CD4-positive, alpha-beta T cell (primary cell): ENCODE measurements at places on chromosomes 5 and 9.

DNA sequence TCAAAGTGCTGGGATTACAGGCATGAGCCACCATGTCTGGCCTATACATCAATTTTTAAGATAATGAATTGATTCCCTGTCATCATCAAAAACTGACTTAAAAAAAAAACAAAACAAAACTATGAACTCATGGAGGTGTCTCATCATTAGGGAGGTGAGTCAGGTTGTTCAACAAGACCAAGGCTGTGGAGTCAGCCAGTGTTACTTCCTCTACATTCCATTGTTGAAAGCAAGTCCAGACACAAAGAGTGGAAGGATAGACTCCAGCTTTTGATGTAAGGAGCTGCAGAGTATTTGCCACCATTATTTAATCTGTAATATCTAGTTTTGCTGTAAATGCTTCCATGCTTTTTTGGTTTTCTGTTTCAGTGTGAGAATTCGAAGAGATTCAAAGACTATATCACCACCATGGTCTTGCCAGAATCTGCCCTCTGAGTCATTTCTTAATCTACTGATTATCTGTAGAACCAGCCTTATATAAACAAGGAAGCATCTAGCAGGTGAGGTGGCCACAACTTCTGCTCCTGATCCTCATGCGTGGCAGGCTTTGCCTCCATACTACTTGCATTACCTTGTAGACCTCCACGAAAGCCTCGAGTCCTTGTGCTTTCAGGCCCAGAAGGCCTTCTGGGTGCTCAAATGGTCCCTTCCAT, 156.1 kb downstream of the FGF1 start:
- no peak for DNase-seq

DNA sequence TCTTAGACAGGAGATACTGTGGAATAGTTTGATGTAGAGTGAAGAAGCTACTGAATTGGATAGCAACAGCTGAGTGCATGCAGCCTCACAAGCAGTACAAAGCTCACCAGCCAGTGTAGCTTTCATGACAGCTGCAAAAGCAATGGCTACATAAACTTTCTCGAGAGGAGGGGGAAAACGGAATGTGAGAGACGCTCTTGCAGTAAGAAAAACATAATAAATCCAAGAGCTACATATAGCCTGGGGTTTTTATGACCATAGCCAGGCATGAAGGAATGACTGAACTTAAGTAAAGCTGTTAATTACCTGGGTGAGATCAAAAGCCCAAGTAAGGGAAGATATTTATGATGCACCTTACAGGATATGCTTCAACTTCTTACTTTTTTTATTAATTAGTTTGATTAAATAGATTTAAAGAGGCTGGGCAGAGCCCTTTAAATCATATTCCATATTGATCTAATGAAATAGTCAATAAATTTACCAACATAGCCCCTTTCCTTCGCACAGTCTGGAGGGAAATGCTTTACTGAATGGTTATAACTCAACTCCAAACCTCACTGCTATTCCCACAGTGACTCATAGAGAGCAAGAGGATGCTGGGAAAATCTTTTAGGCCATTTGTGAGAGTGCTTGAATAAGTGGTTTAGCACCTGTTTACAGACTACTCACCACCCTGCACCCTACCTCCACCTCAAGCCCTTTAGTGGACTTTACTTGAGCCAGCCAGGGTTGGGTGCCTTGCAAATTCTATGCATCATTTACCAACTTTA, 407.2 kb upstream of the CLINT1 start:
- no peak for DNase-seq

- no peak for DNase-seq
Measured at GRCh38 chr5:171272996-171273970, 35.8 kb upstream of the TLX3 start.

DNA sequence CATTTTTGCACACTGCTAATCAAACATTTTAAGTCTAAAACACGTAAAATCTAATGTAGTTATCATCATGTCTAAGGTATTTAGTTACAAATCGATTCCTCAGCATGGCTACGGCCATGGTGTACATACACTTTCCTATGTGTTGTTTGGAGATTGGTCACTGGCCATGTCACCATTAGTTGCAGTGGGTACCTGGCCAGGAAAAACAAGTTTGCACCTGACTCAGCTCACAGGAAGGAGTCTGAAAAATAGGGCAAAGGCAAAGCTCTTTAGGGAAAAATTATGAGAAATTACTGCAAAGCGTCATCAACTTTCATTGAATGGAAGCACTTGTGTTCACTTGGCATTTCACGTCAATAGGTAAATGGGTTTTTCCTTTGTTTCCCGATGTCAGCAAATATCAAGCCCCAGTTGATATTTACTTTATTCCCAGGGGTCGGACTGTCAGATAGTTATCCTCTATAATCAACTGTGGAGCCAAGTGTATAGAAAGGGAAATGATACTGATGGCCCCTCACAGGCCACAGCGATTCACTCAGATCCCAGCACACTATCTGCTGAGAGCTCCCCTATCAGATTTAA, 626.0 kb upstream of the ADAMTS16 start:
- DNase-seq = no peak

DNA sequence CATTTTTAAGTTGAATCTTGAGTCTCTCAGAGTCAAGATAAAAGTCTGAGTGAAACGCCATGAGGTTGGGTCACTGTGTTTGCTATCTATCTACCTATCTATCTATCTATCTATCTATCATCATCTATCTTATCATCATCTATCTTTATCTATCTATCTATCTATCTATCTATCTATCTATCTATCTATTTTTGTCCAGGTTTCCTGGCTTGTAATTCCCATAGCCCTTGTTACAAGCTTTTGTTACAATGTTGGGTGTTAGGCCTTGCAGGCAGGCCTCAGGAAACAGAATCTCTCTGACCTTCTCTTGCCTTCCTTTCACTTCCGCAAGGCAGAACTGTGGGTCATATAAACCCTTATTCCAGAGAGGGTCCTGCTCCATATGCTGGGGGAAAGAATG, 12.6 kb upstream of the KIAA1958 start:
- DNase-seq = no peak

- no peak for DNase-seq
Measured at GRCh38 chr9:133117271-133118178, 3.5 kb downstream of the RALGDS start.

GRCh38 chr9:82894548-82894947, 168.4 kb downstream of the RASEF start:
- DNase-seq = no peak

GRCh38 chr5:178477802-178478201, 112.4 kb downstream of the COL23A1 start:
- no peak for DNase-seq

- DNase-seq = no peak
Measured at GRCh38 chr5:59684388-59685190, 208.9 kb downstream of the PDE4D start.

- DNase-seq = no peak
Measured at GRCh38 chr5:43996221-43996620, 393.0 kb downstream of the FGF10 start.

DNA sequence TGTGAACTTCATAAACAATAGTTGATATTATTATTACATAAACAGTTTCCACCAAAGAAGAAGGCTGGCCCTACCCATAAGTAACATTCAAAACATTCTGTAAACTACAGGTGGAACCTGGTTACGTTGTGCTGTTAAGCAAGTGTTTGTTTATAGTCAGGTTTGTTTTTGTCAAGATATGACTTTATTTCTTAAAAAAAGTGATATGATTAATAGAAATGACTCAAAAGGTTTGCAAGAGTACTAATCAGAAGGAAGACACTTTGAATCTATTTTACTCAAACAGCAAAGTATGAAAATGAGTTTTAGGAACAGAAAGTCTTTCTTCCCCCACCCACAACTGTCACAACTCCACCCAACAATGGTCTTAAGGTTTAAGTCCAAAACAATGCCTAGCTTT, 220.8 kb downstream of the PLK2 start:
- no peak for DNase-seq

DNA sequence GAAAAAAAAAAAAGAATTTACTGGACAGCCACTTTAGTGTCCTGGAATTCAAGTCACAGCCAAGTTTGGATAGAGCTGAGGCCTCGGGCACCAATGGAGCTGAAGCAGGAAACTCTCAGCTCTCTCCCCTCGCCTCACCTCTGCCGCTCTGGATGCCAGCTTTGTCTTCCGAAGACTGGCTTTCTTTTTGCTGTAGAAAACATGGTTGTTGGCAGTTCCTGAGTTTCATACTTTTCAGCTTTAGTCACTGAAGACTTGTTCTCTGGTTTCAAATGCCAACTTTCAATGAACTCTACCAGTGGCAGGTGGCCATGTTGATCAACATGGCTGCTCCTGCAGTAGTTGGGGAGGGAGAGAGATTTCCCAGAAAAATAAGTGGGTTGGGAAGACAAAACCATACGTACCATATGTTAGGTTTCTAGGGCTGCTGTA, 142.2 kb downstream of the SNX18 start:
- DNase-seq = no peak

GRCh38 chr9:90379771-90380170, 262.9 kb downstream of the DIRAS2 start:
- DNase-seq = no peak

DNA sequence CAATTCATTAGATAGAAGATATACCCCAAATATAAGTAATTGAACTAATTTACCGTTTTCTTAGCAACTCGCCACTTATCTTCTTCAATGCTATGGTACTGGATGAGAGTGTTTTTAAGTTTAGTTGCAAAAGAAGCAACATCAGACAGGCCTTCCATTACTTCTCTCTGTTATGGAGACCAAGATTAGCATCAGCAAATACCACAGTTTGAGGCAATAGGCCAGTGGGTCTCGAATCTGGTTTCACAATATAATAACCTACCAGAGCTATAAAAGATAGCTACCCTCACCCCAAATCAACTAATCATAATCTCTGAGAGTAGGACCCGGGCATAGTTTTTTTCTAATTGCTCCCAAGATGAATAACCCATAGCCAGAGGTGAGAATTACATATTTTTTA, 5.1 kb downstream of the STARD4 start:
- DNase-seq = no peak

DNA sequence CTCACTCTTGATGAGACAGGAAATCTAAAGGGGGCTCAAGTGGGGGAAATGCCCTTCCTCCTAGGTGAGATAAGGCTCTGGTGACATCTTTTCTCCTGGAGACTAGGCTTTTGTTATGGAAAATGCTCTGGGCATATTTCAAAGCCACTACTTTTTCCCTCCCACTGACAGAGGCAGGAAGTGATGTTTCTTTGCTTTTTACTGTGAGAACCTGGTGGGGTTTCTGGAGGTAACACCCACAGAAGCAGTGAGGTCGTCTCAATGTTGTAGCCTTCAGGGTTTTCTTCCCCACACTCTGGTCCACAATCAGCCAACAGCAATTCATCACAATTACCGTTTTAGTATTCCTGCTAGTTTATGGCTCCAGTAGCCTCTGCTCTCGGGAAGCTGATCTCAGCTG, 41.4 kb upstream of the FAM240B start:
- DNase-seq = no peak

DNA sequence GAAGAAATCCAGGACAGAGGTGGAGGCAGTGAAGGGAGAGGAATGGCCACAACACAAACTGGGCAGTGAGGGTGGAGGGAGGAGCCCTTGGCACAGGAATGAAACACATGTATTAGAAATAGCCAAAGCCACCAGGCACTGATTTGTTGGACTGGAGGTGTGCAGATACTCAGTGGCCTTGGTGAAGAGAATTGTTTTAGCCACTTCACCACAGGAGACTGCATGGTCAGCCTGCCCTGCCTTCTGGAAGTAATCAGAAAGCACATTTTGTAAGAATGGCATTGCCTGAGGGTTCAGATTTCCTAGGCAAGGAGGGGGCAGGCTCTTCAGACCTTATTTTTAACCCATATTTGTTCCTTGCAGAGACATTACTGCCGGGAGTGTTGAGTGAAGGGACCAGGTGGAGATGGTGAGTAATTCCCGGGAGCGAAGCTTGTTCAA, 2.2 kb downstream of the SGCD start:
- DNase-seq = no peak

DNA sequence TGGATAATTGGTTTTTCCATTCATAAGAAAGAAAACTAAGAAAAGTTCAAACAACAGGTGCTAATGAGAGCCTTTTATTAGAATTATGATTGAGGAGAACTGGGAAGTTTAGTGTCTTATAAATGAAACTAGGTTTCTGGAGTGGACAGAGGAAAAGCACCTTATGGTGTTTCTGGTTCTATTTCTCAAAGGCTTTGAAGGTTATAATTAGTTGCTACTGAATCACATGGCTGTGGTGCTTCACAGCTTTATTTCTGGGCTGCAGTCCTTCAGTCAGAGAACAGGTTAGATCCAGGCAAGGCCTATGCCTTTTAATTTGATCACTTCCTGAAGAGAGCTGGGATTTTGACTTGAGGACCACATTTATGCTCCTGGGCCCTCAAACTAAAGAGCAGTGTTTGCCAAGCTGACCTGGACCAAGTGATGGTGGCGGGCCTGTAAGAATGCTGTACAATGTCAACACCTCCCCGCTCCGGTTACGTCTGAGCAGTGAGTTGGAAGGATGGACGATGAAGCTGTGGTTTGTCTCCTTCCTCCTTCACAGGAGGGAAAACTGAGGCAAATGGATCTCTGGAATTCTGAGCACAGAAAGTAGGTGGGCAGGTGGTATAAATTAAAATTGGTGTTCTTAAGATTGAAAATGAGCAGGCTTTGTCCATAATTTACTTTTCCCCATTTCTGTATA, 56.0 kb downstream of the ZNF462 start:
- DNase-seq = no peak

- DNase-seq = no peak
Measured at GRCh38 chr5:81696418-81697397, 54.2 kb downstream of the SSBP2 start.

GRCh38 chr9:69385581-69386033, 60.6 kb downstream of the ENTREP1 start:
- no peak for DNase-seq

- peak; percentile 43 for DNase-seq
Measured at GRCh38 chr9:73023025-73023541, 70.2 kb upstream of the ALDH1A1 start.

- no peak for DNase-seq
Measured at GRCh38 chr9:77752554-77752953, 104.4 kb upstream of the GNA14 start.

- DNase-seq = no peak
Measured at GRCh38 chr5:32612134-32612888, 27.0 kb downstream of the SUB1 start.

GRCh38 chr5:112013660-112014059, 256.7 kb upstream of the NREP start:
- DNase-seq = no peak

DNA sequence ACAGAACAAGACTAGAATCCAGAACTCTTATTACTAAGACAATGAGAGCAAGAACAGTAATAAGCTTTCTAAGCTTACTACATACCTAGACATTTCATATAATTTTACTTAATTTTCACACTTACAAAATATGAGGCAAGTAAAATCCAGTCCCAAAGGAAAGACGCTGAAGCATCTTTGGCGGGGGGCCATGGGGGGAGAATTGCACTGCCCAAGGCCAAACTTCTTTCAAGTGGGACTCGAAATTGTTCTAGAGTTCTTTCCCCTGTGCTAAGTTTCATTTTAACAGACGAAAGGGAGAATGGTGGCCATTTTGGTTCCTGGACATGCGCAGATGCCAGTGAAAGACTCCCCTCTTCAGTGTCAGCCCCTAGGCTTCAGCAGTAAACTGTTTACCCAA, 72.3 kb downstream of the PRRT1B start:
- DNase-seq = no peak
